ENCODE measurements at places on chromosomes 5 and 9.

GRCh38 chr9:86039991-86040860, 59.1 kb downstream of the GOLM1 start:
- no peak for DNase-seq

DNA sequence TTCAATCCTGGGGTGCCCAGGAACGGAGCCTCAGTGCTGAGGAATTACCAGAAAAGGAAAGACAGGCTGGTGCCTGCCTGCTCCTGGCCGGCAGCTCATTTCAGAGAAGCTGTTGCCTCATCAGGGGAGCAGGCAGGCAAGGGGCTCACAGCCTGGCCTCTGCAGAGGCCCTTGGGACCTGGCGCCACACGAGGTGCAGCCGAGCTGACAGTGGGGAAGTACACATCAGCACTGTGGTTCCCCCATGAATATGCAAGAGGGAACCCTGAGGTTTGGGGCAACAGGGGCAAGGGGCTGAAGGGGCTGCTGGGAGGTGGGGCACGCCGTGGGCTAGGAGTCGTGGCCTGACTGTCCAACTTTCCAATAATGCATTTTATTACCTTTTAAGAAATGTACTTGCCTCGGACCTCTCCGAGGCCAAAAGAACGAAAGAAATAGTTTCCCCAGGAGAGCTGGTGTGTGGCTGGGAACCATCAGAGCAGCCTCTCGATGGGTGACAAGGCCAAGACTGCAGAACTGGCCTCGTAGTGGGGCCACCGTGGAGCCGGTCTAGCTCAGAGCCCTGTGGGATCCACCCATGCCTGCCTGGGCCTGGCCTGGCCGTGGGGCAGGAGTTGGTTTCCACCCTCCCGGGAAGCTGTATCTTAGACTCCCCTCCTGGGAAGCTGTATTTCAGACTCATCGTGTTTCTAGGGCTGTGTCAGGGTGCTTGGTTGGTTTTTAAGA, 198.6 kb downstream of the PAX5 start:
- DNase-seq, result no peak

GRCh38 chr5:123636006-123636405, 124.0 kb downstream of the CSNK1G3 start:
- DNase-seq, result no peak

DNA sequence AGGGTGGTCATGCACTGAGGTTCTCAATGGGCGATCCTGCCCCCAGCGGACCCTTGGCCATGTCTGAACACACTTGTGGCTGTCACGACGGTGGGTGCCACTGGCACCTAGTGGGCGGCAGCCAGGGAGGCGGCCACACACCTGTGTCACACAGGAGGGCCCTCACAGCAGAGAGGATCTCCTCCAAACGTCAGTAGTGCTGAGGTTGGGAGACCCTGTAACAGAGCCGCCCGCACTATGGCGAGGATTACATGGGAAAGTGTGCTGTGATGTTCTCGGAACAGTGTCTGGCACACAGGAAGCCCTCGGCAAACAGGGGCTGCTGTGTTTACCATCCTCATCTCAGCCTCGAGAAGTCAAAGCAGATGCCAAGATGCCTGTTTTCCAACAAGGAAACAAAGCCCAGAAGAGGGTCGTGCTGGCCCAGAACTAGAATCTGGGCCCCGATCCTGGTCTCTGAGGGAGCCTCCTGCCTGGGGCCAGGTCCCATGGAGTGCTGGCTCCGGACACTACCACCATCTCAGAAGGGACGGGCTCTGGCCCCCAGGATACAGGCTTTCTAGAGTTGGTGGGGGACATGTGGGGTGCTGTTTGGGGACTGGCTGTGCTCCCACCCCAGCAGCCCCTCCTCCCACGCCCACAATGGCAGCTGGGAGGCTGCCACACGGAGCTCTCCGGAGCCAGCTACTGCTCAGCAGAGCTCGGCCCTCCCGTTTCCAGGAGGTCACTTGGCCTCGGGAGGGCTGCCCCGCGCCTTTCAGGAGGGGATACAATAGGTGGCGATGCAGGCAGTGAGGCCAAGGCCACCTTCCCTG, 48.2 kb downstream of the DBH start:
- peak; percentile 39 for DNase-seq

Data from CD4-positive, alpha-beta T cell treated with Interleukin-15 for 1 hour (primary cell).